ENCODE measurements at places on chromosomes 1 and 21.

- DNase-seq: no peak
These were observed 8.0 kb upstream of the GPR157 start for GRCh38 chr1:9136932-9137331.

DNA sequence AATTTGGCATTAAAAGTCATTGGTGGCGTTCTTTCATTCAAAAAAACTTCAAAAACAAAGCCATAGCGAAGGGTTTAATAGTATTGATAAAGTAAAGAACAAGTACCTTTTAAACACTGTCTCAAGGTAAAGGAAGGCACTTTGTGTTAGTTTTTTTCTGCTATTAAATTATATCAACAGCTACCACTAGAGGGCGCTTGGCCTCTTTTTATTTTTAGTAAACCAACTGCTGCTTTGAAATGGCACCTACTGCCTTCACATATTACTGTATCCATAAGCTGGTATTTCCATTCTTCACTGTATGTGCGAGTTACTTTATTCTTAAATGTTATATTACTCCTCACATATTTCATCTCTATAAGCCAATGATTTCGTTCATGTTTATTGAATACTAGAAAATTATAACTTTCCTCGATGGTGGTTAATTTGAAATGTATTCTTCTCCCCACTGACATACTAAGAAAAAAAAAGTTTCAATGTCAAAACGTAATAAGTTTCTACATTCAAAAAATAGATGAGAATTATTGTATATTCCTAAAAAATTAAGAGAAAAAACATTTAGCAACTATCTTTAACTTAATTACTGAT is 125.7 kb upstream of the CXADR start:
- peak; percentile 75 for DNase-seq

GRCh38 chr1:109847251-109847650 is 63.4 kb upstream of the CSF1 start:
- DNase-seq: no peak

- DNase-seq: no peak
These were observed at the start of gene NHLH1 for GRCh38 chr1:160366731-160367515. TSS of gene NHLH1 (plus strand) at chr1:160367071. CDS start at chr1:160370732, 3,661 bp downstream.

GRCh38 chr1:205568135-205568468 is 63.6 kb downstream of the CDK18 start:
- no peak for DNase-seq
